Stimulated activated CD4-positive, alpha-beta T cell treated with anti-CD3 and anti-CD28 coated beads, Interleukin-12 subunit alpha, Interleukin-12 subunit beta, amount 100 ng/mL, for 4 hours (primary cell): ENCODE measurements at places on chromosomes 2 and 18.

DNA sequence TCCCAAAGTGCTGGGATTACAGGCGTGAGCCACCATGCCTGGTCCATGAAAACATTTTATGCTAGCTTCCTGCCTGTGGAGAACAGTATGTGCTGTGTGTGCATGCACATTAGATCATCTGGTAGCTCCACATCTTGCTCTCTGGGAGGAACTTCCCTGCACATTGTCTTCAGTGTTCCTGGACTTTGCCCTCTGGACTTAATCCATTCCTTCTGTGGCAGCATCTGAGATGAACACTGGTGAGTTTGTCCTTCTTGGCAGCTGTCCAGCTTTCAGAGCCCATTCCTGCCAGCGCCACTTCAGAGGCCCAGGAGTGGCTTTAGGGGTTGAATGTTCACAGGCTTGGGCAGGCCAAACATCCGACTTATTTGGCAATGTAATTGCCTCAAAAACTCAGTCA, 65.2 kb downstream of the POU3F3 start:
- DNase-seq = no peak

GRCh38 chr2:12050396-12050795, 304.0 kb downstream of the LPIN1 start:
- DNase-seq = no peak

- DNase-seq = no peak
Observed at GRCh38 chr2:203177361-203177760, 61.5 kb upstream of the CYP20A1 start.

DNA sequence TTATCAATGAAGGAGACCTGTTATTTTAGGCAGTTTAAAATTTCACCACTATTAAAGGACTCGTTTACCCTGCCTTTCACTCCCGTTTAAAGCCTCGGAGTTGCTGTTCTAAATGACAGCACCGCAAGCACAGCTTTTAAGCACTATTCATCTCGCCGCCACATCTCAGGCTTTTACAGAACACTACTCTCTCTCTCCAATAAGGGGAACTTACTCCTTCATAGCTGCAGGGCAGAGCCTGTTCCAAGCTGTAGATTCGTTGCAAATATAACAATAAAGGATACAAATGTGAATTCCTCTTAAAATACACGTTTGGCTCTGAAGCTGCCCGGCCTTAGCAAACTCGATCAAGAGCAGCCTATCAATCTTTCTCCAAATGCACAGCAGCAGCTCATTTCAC, 271.8 kb downstream of the ZNF521 start:
- no peak for DNase-seq

DNA sequence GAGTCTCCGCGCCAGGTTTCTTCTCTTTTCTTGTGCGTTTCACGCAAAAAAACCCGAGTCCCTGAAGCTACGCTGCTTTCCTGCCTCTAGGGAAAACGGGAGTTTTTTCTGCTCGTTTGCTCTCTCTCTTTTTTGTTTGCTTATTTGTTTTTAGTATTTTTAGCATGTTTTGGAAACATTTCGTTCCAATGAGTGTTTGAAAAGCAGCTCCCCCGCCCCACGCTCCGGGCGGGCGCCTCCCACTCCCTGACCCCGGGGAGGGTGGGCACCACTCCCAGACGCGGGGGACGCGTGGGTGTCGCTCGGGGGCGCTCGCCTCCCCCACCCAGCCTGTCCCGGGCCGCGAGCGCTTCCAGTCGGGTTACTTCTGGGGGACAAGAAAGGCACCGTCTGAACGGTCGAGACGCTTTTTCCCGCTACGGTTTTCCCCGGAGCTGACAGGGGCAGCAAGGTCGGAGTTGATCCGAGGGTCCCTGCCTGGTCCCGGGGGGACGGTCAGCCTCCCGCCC, 446 bp upstream of the EFHD1 start:
- peak; percentile 6 for DNase-seq

DNA sequence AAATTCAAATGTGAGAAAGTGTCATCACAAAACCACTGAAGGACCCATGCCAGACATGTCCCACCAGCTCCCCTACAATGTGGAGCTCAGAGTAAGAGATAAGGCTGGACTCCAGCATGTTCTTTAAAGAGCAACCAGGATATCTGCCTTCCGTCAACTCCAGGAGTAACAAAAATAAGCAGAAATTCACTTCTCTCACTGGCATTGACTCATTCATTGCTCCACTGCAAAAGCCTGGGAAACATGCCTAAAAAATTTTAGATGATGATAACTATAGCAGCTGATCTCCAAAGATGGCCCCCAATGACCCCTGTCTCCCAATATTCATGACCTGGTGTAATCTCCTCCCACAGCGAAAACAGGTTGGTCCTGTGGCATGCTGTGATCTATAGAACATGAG, 314.5 kb downstream of the NCKAP5 start:
- DNase-seq = no peak
